NCI-H1417 treated with DMSO at 0.1 percent for 48 hours (cell line): ENCODE measurements at places on chromosomes 16 and 17.

GRCh38 chr16:11408216-11408615 is 63.0 kb downstream of the RMI2 start:
- no peak for DNase-seq

DNA sequence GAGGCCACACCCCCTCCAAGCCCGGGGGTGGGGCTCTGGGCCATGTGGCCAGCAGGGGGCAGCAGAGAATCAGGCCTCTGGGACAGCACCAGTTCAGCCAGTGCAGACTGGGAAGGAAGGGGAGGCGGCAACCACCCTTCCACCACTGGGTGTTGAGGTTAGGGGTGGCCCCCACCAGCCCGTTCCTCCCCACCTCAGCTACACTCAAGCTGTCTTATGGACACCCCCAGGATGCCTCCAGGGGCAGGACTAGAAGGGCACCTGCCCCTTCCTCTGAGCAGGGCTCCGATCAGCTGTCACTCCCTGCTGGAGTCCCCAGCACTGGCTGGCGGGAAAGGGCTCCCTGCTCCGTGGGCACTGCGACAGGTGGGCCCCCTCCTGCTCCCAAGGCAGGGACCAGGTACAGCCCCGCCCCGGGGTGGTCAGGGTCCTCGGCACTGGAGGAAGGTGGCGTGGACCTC is 21.8 kb downstream of the KATNB1 start:
- no peak for DNase-seq

GRCh38 chr16:85918436-85918835 is 19.5 kb downstream of the IRF8 start:
- no peak for DNase-seq

DNA sequence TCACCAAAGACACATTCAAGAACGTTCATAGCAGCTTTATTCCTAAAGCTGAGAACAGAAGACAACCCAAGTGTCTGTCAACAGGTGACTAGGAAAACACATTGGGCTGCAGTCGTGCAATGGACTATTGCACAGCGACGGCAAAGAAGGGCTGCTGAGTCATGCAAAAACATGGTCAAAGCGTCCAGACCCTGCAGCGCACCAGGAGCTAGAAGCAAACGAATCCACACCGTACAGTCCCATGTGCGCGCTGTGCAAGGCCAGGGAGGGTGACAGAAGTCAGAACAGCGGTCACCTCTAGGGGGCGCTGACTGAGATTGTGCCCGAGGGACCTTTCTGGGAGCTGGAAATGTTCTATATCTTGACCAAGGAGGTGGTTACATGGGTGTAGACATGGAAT is 266.4 kb downstream of the MAF start:
- no peak for DNase-seq

GRCh38 chr16:54136276-54136625 is 150.3 kb downstream of the IRX3 start:
- no peak for DNase-seq

DNA sequence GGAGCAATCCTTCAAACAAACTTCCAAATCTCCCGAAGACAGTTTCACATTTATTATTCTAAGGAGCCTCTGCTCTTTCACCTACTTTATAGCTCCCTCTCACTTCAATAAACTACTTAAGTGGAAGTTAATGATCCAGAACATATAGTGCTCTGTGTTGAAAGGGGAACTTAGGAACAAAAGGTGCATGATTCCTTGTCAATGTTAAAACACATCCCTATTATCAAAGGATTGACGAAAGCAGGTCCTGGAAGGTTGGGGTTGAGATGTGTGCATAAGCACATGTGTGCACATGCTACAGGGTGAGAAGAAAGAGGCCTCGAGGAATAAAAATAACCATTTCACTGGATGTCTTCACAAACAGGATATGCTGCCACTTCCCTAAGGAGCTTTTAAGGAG is 170.3 kb downstream of the SLC39A11 start:
- no peak for DNase-seq

DNA sequence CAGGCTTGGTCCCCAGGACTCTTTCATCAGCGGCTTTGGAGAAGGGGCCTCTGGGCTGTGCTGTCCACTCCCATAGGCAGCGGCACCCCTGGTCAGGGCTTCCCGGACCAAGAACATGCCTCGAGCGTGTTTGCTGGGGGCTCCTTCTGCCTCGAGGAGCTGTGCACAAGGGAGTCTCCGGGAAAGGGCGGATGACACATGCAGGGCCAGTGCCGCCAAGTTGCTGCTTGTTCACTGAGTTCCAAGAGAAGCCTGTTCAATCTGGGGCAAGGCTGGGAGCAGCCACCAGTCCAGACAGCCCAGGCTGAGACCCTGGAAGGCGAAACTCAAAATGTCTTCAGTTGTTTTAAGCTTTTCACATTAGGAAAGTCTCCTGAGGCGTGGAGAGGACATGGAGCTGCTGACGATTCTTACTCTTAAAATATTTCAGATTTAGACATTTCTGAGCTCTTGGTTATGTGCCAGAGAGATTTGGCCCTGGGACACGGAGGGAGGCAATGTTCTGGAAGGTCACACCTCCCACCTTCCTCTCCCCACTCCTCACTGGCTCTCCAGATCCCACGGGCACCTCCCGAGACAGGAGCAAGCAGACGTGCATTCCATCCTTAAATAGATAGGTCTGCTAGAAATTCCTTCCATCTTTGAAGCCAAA is 84.5 kb upstream of the ZNF469 start:
- DNase-seq: no peak

GRCh38 chr17:1808644-1809043 is 21.1 kb downstream of the SMYD4 start:
- DNase-seq: no peak

DNA sequence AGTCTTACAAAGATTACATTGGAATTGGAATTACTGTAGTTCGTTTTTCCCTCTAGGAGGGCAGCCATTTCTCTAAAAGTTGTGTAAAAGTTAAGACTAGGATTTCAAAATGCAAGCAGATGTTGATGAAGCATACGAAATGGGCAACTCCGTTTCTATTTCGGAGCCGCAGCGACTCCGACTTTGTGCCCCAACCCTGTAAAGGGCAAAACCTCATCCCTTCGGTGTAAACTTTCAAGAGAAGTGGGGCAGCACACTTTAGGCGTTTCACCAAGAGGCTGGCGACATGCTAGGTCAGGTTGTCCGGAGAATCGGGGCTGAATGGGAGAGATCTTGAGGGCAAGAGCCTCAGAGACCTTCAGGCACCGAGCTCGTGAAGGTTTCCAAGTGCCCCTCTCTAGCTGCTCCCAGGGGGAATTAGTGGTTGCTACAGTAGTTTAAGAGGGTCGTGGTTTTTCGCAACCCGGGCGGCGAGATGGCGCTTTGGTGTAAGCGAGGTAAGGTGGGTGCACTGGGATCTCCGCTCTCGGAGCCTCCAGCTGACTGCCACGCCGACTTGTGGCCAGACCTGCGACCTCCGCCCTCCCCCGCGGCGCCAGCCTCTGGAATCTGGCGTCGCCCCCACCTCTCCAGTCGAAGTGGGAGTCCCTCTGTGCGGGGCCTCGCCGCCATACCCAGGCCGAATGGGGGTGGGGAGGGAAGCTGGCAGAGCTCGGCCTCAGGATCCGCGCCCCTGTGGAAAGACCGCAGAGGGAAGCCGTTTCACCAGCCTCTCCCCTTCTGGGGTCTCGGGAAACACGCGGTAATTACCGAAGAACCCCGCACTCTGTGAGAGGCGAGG is 1.0 kb upstream of the HEXIM2 start:
- no peak for DNase-seq

DNA sequence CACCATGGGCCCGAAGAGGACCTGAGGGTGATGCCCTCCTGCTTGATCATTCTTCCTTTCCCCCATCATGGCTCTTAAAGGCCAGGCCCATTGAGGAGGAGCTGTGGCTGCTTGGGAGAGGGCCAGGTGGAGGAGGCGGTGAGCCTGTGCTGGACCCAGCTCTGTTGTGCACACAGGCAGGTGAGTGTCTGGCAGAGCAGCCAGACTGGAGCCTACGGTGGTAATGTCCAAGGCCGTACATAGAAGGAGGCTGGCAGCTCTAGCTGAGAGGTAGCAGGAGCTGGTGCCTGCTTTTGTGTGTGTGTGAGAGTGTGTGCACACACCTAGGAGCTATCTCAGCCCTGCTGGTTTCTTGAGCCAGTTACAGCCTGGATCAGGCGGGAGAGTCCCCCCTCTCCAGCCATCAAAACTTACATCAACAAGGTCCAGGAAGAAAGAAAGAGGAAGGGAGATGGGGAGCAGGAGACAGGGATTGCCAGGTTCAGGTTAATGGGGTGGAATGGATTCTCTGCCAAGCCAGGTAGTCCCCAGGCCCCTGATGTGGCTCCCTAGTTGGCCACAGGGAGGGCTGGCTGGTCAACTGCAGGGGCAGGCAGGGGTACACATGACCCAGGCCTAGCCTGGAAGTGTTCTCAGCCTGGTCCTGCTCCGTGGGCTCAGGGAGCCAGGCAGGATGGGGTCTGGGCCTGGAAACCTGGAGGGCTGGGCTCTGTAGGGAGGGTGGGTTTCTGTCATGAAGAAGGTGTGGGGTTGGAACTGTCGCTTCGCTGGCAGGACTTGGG is 107.1 kb downstream of the RAP1GAP2 start:
- DNase-seq: no peak

DNA sequence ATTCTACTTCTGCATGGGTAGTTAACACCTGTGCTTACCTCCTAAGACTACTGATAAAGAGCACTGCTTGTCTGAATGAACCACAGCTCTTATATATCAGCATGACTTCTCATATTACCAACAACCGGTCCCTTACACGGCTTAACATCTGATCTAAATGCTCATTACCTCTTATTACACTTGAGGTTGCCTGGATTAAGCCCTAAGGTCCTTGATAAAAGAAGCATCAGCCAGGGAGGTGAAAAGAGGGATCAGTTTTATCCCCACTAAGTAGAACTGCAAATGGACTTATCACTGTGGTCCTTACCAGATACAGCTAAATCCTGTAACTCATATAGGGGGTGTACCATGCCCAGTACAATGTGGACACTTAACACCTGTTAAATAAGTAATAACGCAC is 8.2 kb upstream of the RSKR start:
- DNase-seq: no peak

GRCh38 chr17:41103896-41104295 is 1.3 kb upstream of the KRTAP4-9 start:
- DNase-seq: no peak

DNA sequence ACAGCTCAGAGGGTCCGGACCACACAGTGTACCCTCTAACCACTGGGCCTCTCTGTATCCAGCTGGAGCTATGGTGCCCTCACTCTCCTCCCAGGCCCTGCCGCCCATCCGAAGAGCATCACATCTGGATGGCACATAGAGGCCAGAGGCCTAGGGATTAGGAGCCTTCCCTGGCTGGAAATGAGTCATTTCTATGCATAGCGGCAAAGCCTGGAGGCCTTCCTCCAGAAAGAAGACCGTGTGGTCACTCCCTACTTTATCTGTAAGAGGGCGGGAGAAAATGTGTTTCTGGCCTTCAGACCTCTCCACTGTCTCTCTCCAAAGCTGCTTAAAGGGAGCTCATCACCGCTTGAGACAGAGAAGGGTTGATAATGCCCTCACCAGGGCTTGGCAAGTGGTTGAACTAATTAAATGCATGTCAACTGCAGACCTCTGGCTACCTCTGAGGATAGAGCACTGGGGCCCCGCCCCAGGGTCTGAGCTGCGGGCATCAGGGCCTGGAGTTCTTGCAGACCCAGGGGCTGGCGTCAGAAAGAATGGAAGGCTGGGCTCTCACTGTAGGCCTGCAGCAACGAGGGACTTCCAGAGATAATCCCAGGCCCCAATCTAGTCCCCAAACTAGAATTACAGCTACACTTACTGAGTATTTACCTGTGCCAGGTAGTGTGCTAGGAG is 122.2 kb downstream of the IRX5 start:
- DNase-seq: no peak
